ENCODE measurements at places on chromosomes 7 and 10.

- peak; percentile 23 for DNase-seq
Measured at GRCh38 chr7:96224685-96225084, 97.2 kb downstream of the SLC25A13 start.

- DNase-seq = no peak
Measured at GRCh38 chr7:18538554-18539250, 43.2 kb downstream of the HDAC9 start.

DNA sequence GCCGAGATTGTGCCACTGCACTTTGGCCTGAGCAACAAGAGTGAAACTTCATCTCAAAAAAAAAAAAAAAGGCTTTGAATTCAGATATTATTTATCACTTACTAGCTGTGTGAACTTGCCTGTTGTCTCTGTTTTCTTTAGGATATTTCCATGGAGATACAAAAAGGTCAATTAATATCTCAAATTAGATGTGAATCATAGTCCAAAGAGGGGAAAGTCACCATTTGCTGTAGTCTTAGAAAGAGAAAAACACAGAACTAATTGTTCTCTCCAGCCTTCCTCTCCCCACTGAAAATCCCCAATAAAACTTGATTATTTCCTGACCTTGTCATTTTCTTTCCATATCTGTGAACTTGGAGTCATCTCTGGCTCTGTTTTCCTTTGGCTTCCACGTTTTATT lies 21.2 kb downstream of the HEPACAM2 start:
- DNase-seq = no peak

DNA sequence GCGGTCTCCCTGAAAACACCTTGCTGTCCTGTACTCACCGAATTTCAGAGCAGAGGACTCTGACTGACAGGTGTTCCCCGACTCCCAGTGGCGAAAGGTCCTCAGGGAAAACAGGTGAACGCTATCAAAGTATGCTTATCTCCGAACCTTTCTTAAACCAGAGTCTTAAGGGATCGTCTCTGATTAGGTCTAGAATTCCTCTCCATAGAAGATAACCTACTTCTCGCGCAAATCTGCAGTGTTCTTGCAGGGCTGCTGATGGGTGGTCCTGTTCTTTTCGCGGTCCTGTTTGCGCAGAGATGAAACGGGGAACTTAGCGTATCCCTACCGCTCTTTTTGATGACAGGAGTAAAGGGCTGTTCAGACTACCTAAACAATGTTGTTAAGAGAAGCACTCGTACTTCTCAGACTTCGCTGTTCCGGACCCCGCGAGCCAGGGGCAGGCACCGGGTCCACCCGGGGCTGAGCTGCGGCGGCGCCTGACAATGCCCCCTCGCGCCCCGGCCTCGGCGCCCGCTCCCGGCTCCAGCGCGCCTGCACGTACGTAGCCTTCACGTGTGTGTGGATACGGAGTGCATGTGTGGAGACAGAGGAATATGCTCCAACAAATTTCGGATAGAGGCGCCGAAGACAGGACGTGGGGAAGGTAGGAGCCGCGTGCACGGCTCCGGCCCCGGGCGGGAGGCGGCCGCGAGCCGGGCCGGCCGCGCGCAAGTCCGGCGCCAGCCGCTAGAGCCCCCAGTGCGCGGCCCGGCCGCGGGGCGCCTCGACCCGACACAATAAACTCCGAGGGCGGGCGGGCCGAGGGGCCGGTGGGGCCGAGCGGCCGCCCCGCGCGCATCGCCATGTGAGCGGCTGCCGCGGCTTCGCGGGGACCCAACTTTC lies 766 bp upstream of the ZMYND11 start:
- DNase-seq = peak; percentile 23

GRCh38 chr10:47235484-47235883 lies 64.5 kb upstream of the GDF10 start:
- DNase-seq = no peak

- no peak for DNase-seq
Measured at GRCh38 chr7:47942132-47942531, 6.1 kb downstream of the PKD1L1 start.

DNA sequence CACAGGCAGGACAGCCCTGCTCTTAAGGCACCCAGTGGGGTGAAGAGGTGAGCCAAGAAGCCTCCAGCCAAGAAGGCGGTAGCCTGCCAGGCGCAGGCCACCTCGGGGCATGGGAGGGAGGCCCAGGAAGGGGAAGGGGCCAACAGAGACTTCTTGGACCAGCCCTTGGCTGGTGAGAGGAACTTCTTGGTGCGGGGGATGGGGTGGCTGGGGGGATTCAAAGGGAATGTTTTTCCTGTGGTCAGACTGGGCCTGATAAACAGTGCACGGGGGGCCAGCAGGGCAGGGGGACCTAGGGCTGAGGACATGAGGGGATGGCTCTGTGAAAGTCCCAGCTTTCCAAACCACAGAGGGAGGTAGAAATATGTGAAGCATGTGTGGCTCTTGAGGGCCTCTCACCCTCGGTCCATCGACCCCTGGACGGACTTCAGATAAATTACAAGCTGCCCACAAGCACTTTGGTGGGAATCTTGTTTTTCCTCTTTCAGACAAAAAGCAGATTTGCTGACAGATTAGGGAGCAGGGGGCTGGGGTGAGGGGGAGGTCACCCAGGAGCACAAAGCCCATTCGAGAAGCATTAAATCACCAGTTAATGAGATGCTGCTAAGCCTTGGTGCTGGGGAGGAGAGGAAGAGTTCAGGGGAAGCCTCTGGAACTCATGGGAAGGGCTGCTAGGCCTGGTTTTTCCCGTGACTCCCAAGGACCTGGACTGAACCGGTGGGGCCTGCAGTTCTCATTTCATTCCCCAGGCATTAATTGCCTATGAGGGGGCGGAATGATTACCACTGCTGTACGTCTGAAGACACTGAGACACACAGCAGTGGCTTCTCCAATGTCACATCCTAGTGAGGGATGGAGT lies 11.3 kb downstream of the CRYGN start:
- no peak for DNase-seq

DNA sequence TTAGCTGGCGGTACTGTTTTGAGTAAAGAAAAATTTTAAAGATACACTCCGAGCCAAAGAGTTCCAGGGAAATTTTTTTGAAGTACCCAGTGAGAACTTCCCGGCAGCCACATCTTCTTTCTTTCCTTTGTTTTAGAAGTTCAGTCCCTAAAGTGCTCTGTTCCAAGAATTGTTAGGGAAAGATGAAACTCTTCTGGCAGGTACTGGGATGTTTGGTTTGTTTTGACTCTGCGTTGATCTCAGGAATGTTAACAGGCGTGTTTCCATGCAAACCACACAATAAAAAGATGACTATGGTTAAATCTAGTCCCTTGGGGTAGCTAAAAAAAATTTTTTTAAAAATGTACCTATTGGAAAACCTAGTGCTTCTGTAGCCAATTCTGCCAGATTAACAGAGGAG lies 224.7 kb upstream of the PHYHIPL start:
- DNase-seq = no peak

DNA sequence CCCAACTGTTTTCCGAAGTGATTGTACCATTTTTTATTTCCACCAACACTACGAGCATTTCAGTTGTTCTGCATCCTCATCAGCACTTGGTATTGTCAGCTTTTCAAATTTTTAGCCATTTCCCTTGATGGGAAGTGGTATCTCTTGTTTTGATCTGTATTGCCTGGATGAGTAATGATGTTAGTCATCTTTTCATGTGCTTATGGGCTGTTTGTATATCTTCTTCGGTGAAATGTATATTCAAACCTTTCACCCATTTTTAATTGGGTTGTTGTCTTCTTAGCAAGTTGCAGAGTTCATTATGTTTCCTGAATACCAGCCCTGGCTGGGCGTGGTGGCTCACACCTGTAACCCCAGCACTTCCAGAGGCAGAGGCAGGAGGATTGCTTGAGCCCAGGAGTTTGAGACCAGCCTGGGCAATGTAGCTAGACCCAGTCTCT lies 22.1 kb downstream of the CLIP2 start:
- DNase-seq = no peak

- DNase-seq = no peak
Measured at GRCh38 chr7:437329-438251, 82.1 kb downstream of the PDGFA start.

DNA sequence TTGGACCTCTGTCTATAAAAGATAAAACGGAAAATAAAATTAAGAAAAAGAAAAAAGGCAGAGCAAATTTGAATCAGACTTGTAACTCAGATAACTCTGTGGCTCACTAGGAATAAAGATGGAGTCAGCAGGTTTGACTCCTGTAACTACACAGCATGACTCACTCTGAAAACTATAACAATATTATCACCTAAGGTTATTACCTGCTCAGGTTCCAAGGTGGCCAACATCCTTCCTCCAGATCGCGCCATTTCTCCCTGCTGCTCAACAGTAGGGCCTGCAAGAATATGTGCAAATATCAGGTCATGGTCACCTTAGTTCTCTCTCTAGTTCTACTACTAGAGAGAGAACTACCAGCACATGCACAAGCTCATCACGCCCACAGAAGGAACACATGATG lies 30.0 kb downstream of the ALDH18A1 start:
- no peak for DNase-seq

DNA sequence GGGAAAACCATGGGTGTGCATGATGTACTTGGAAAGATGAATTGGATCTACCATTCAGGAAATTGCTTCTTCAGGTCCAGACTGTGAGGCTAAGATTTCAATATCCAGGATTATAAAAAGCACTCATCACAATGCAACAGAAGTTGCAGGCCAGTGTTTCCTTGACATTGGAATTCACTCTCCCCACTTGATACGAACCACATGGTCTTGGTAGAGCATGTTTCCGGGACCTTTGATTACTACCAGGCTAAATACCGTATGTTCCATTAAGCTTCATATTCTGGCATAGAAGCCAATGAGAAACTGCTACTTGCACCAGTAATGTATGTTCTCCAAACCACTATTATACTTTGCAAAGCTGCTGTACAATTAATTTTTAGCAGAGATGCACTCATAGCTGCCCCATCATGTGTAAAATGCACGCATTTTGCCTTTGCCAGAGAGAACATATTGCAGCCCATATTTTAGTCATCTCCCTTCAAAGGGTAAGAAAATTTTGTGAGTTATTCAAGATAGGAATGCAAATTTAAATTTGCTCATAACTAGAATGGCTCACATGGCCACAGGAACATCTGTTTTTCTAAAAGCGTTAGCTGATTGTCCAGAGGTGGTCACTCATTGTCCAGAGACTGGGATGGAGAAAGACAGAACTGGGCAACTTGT lies 8.1 kb downstream of the FRMD4A start:
- no peak for DNase-seq

- DNase-seq = no peak
Measured at GRCh38 chr10:28211759-28212158, 91.1 kb downstream of the MPP7 start.

- DNase-seq = no peak
Measured at GRCh38 chr7:99451936-99452335, 13.2 kb downstream of the CPSF4 start.

- no peak for DNase-seq
Measured at GRCh38 chr10:118913825-118914224, 115.7 kb upstream of the NANOS1 start.

GRCh38 chr10:92240289-92241157 lies 50.4 kb downstream of the CPEB3 start:
- DNase-seq = peak; percentile 19

DNA sequence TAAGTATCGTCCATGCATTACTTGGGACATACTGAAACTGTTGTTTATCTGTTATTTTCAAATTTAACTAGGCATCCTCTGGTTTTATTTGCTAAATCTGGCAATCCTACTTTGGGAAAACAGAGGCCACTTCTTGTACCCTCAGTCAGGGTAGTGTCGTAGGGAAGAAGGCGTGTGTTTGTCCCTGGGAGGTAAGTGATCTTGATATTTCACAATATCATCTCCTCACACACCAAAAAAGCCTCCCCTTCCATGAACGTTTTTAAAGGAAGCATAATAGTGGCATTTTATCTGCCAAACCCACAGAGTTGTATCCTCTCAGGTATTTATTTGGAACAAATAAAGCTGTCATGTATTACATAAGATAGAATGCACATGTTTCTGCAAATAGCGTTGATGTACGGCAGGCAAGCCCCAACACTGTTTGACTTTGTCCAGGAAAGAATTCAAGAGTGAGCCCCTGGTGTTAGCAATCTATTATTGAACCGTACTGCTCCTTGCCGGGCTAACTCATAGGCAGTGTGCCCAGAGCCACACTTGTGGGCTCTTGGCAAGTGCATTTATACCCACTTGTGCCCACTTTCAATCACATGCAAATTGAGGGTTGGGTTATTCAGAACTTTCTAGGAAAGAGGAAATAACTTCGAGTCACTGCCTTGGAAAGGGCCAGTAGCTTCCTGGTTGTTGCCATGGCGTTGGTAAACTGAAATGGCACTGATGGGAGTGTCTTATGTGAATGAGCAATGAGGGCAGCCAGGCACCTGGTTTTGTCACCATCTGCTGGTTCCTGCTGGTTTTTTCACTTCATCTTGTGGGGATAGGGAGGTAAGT lies 266.0 kb downstream of the USP6NL start:
- DNase-seq = peak; percentile 43

GRCh38 chr10:92848037-92848440 lies 281 bp upstream of the EXOC6 start:
- DNase-seq = no peak

DNA sequence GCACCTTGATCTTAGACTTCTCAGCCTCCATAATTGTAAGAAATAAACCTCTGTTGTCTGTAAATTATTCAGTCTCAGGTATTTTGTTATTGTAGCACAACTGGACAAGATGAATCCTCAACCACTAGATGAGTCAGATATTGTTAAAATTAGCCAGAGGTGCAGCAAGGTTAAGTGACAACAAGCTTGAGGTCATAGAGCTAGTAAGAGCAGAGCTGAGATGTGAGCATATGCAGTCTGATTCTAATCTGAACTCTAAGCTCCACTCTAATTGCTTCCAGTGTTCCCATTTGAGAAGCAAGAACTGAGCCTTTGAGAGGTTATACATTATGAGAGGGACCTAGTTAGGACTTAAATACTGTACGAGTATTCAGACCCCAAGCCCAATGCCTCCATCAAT lies 93.1 kb downstream of the FZD1 start:
- no peak for DNase-seq

- no peak for DNase-seq
Measured at GRCh38 chr7:55439627-55440026, 74.5 kb downstream of the LANCL2 start.

DNA sequence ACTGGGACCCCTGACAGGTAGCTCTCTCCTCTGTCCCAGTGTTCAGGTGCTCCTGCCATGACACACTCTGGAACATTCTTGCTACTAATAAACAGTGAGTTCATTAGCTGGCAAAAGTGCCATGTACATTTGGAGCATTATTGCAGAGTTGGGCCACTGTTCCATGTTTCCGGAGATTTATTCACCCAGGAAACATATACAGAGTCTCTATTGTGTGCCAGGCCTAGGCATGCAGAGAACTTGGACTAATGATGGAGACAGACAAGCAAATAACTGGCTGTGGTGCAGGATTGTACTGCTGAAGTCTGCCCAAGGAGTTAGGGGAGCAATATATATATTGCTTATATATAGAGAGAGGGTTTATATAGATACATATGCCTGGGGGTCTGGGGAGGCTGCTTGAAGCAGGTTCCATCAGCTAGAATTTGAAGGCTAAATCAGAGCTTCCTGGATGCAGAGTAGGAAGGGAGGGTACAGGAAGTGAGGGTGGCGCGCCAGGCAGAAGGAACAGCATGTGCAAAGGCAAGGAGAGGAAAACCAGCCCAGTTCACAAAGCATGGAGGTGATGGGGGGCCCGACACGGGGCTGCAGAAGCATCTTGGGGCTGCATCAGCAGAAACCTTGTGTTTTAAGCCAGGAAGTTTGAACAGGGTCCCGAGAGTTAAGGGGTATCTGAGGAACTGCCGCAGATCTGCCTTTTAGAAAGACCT lies 22.7 kb upstream of the EEPD1 start:
- DNase-seq = no peak

GRCh38 chr7:83798489-83798888 lies 149.6 kb upstream of the SEMA3E start:
- no peak for DNase-seq
